ENCODE measurements at places on chromosomes 7 and 10.

- DNase-seq: no peak
Measured at GRCh38 chr10:111707076-111707475, 476.5 kb downstream of the GPAM start.

GRCh38 chr10:124035928-124036558 lies 57.4 kb downstream of the CHST15 start:
- no peak for DNase-seq

DNA sequence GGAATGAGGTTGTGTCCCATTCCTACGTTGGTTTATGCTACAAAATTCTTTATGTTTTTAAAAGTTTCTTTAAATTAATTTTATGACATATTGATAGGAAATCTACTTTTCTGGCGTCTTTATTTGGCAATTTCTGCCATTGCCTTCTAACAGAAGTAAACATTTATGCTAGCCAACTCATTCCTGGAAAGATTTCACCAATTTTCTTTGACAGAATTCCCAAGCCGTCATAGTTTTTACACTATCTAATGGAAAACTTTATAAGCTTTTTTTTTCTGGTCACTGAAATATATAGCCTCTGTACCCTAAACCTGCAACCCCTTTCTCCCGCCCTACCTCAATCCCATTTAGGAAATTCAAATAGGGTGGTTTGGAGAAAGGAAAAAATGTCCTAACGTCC lies 6.1 kb upstream of the TCAF1 start:
- DNase-seq: no peak

DNA sequence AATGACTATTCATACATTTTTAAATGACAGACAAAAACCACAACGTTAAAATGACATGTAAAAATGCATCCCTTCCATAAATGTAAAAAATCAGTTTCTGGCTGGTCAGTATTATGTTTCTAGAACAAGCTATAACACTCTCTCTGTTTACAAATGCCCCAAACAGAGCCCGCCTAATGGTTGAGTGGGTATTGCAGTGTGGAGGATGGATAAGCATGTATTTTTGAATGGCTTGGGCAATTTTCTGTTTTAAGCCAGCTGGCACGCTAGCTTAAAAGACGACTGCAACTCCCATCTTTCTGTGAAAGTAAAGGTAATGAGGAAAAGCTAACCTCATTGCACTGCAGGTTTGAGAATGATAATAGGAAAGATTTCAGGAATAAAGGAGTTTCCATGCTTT lies 430.7 kb downstream of the PARD3 start:
- no peak for DNase-seq

DNA sequence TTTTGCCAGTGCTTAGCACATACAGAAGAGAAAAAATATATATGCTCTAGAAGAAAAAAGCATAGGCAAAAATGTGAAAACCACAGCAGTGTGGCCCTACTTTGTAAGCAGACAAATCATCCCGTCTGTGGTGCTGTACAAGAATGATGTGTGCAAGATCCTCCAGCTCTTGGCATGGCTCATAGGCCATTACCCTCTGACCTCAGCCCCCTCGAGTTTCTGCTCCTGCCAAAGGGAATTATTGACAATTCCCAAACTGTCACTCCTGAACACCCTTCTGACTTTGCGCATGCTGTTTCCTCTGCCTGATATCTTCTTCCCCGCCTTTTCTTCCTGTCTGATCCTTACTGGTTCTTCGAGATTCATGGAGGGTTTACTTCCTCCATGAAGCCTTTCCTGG lies 27.1 kb downstream of the PLA2G12B start:
- no peak for DNase-seq

GRCh38 chr10:132788831-132789219 lies 2.9 kb upstream of the NKX6-2 start:
- no peak for DNase-seq

DNA sequence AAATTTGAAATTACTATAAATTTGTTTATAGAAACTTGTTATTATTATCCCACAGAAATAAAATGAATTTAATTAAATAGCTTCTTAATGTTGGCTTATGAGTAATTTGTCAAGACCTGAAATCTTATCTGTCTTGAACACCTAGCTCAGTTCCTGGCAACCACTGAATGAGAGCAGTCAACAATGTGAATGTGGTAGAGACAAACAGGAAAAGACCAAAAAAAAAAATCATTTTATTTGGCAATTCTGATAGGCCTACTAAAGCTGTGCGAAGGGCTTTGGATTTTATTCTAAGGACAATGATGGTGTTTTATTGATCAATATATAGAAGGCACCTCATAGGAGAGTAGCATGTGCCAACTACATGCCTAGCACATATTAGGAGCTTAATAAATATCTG lies 127.8 kb upstream of the RSU1 start:
- DNase-seq: no peak

GRCh38 chr10:70744617-70745143 lies 40.5 kb downstream of the TBATA start:
- no peak for DNase-seq

- no peak for DNase-seq
Measured at GRCh38 chr7:67809586-67809985, 813.0 kb downstream of the TYW1 start.

DNA sequence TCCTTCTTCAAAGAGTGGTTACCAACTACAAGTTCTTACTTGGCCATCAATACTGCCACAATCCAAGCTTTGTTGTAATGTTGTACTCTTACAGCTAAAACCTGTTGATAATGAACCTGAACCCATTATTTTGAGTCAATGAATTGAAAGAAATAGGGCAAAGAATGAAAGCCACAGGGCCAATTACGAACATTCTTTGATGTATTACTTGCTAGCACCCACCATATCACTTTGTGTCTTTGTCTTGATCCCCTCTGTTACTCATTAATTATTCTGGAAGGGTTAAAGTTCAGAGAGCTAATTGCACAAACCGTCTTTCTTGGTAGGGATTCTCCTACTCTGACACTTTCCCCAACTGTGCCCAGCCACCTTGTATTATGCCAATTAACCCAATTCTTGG lies 53.2 kb upstream of the TFEC start:
- DNase-seq: no peak

DNA sequence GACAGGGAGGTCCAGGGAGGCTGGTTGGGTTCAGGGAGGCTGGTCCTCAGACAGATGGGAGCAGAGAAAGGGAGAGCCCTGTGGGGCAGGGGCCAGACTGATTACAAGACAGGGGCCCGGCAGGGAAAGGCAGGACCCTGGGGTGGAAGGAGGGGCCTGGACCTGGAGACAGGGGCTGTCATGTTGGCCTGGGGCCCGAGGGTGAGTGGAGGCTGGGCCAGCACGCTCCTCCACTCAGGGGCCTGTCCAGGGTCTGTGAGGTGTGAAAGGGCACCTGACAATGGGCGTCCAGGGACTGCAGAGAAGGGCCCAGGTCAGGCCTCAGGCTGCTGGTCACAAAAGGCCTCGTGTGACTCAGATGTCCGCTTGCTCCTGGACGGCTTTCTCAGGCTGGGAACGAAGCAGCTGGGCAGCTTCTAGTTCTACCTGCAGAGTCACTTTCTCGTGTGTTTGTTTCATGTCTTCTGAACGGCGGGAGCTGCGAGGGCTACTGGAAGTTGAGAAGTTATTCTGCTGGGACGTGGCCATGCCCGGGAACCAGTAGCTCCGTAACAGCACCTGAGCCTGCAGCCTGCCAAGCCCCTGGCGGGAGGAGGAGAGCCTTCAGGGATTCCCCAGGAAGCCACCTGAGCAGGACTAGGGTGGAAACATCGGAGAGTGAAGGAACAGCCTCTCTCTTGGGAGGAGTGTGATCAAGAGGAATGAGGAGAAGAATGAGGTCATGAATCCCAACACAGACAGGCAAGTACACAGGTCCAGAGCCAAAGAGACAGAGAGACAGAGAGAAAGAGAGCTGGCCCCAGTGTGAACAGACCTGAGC lies 65.8 kb downstream of the KLF6 start:
- no peak for DNase-seq

- DNase-seq: no peak
Measured at GRCh38 chr7:924541-925231, 29.8 kb downstream of the ADAP1 start.

- no peak for DNase-seq
Measured at GRCh38 chr10:47025540-47026300, 114.5 kb downstream of the PTPN20 start.

GRCh38 chr10:22250897-22251660 lies 33.3 kb upstream of the EBLN1 start:
- DNase-seq: no peak

DNA sequence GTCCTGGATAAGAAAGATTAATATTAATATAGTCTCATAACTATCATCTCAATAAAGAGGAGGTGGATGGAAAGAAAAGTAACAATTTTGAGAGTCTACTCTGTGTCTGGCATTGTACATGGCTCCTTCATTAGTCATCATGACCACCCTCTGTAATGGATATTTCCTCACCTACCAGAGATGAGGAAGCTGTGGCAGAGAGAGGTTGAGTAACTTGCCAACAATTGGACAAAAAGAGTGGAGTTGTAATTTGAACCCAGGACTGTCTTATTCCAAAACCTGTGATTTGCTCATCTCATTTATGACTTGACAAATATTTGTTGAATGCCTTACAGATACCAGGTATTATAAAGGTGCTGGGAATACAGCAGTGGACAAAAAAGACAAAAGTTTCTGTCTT lies 2.1 kb upstream of the IDE start:
- no peak for DNase-seq

DNA sequence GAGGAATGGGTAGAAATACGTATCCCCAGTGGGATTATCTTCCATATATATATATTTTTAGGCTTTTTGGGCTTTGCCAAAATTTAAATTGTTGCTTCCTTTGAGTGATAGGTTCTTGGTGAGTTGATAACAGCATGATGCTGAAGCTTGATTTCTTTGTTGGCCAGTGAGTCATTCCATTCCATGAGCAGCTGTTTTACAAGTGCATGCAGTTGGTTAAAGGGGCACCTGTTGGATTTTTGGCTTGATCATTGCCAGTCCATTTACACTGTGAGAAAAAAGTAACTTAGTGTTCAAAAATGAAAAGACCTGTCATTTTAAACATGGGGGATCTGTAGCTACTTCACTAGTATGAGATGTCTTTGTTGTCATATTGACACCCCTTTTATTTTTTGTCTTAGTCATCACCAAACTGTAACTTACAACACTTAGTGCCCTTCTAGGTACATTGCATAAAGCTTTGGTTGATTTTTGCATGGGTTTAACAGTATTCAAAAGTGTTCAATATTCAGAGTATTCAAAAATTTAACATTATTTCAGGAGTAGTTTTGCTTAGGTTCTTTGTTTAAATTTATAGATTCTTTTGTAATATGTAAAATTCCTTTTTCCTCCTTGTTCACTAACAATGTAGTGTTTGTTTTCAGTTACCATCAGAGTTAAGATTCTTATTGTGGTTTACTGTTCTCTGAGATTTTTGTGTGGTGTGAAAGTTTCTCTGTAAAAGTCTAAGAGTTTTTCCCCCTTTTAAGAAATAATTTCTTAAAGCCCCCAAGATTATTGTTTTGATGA lies 8.8 kb downstream of the AKAP9 start:
- no peak for DNase-seq

GRCh38 chr7:121449329-121449728 lies 53.2 kb upstream of the FAM3C start:
- no peak for DNase-seq

GRCh38 chr10:125562737-125563136 lies 120.2 kb downstream of the TEX36 start:
- DNase-seq: no peak

- no peak for DNase-seq
Measured at GRCh38 chr7:25308246-25308645, 80.0 kb upstream of the NPVF start.

DNA sequence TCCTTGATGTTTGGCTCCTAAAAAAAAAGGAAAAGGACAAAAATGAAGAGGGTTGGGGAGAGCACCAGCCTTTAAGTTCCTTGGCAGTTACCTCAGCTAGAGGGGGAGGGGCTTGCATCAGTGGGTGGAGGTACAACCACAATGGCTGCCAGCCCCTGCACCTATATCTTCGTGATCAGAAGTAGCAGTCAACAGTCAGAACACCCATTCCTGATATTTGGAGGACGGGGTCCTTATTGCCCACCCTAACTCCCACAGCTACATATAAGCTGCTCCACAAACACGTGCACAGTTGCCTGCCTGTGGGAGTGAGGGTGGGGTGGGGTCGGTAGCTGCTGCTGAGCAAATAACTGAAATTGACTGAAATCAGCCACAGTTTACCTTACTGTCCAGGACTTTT lies 26.2 kb downstream of the C1GALT1 start:
- DNase-seq: no peak
